Diencephalon (tissue), 1 donor: ENCODE measurements at places on chromosomes 2 and 18. TPM values are rescaled to one million over a fixed set of nuclear protein-coding genes. Genes with fewer than 3 reads are reported as not detected.

The CYP27C1 gene
- total RNA-seq = 0.69 TPM

The CNDP1 gene
- 0.23 TPM for total RNA-seq

The METTL8 gene
- 23.5 TPM for total RNA-seq

The DUSP2 gene
- total RNA-seq = 5.5 TPM

The DNAJC5G gene
- total RNA-seq = 0.23 TPM

The SERPINB2 gene
- total RNA-seq = 0.23 TPM

The CYP26B1 gene
- 2.1 TPM for total RNA-seq

The MSTN gene
- total RNA-seq = 5.3 TPM

The TBC1D8 gene
- 14.5 TPM for total RNA-seq

The GAREM2 gene
- total RNA-seq = 17.3 TPM

The TXNDC2 gene
- total RNA-seq = not detected

The INHBB gene
- 11.3 TPM for total RNA-seq

The GCG gene
- total RNA-seq = not detected

The TSPYL6 gene
- total RNA-seq = 0.23 TPM

The ACKR3 gene
- 12.7 TPM for total RNA-seq

The FZD7 gene
- total RNA-seq = 7.4 TPM

The MYO5B gene
- total RNA-seq = 6.5 TPM

The G6PC2 gene
- total RNA-seq = not detected

The SAG gene
- total RNA-seq = 1.4 TPM

The FASTKD1 gene
- 63.9 TPM for total RNA-seq

The MROH2A gene
- total RNA-seq = under 0.01 TPM

The SUMO1 gene
- total RNA-seq = 149 TPM

The FABP1 gene
- total RNA-seq = not detected

The IL36RN gene
- total RNA-seq = not detected

The DOK6 gene
- total RNA-seq = 80.7 TPM

The SATB2 gene
- total RNA-seq = 20.8 TPM

The NEMP2 gene
- 2.3 TPM for total RNA-seq

The CDK15 gene
- total RNA-seq = 0.92 TPM

The GTF2A1L gene
- total RNA-seq = 0.69 TPM

The MC4R gene
- 14.8 TPM for total RNA-seq

The FSHR gene
- 0.46 TPM for total RNA-seq

The KCNG3 gene
- 2.8 TPM for total RNA-seq

The CIB4 gene
- not detected for total RNA-seq

The FHL2 gene
- total RNA-seq = 6.9 TPM

The ACADL gene
- total RNA-seq = 4.8 TPM

The NAT8 gene
- not detected for total RNA-seq

The TACR1 gene
- 7.4 TPM for total RNA-seq

The PRKAG3 gene
- total RNA-seq = not detected
